ENCODE measurements at places on chromosomes 4 and X.

DNA sequence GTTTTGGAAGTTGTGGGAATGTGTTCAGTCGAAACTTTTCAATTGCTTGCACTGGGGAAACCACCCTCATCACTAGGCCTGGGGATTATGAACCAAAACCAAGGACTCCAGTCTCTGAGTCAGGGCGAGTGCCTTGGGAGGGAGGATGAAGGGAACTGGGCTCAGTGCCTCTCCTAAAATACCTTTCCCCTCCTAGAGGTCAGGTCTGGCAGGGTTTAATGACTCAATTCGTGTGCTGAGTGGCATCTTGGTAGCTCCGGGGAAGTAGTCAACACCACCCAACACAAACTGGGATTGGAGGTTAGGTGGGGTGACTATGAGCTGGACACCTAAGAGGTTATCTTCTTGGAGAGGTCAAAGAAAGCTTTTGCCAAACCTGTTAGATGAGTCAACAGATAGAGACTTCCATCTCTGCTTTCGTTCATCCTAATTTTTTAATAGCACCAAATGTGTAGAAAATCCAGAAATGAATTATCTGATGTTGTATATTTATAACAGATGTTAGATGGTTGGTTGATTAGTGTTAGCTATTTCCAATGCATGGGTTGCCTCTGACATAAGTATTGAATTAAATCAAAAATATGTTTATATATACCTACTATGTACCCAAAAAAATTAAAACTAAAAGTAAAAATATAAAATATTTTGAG, 202.8 kb downstream of the SHROOM3 start:
- no peak for DNase-seq

DNA sequence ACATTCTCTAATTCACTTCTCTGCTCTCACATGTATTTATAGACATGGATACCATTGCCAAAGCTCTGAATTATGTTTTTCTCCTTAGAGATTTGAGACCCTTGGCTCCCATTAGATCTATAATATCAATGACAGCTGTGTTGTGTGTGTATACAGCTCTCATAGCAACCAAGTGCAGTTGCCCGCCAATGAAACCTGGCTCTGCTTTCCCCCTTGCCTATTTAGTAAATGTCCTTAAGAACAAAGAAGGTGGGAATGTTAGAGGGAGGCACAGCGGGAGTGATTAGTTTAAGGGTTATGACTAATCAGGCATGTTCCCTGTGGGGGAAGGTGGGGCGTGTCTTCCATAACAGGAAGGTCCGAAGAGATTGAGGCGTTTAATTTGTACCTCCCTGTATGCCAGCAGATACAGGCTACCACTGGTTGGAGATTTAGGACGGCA, 100.5 kb upstream of the TBC1D9 start:
- DNase-seq = no peak

DNA sequence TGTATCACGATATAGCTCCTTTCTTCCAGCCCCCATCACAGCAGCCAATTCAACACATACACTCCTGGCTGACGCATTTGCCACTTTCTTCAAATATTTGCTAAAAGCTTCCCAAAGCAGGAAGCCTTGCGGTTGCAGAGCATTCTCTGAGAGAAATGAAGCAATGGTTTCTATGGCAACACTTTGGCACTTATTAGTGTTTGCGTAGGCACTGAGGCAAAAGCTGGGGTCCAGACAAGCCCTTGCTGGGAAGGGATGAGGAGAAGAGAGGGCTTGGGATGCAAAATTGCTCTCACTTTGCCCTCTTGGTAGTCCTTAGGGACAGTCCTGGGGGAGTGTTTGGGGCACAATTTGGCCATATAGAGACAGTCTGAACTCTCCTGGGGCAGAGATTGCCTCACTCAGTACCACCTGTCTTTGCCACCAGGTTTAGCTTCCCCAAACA, 55.0 kb upstream of the PAK3 start:
- no peak for DNase-seq

GRCh38 chr4:139878050-139878449, 212.4 kb downstream of the MGST2 start:
- no peak for DNase-seq

GRCh38 chrX:150291014-150291413, 72.1 kb upstream of the MAMLD1 start:
- no peak for DNase-seq

DNA sequence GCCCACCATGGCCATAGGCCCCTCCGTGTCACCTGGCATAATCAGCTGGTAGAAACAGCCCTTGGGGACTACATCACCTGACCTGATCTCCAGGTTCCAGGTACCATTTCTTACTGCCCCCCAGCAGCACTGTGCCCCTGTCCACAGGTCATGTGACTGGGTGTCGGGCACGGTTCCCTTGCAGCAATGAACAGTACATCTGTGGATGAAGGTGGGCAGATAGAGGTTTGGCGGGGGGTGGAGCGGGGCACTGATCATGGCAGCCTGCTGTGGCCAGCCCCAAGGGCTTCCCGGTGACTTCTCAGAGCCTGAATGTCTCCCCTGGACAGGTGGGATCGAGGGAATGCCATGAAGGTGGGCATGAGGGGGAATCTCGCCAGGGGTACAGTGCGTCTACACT, 37.8 kb downstream of the TRMT44 start:
- DNase-seq = no peak

DNA sequence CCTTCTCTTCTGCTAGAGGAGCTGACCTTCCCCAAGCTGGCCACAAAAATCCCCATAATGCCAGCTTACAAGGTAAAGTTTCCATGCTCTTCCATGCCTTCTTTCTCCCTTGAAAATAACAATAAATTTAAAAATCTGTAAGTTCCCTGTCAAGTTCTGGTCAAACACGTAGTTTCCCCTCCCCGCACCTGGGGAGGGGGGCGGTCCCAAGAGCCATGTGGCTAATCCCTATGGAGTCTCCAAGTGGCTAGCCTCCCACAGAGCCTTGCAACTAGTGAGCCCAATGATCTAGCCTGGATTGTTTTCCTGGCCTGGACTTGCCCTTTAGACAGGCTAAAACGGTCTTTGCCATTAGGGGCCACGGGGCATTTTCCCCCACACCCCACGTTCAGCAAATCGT, 2.1 kb upstream of the NRK start:
- DNase-seq = no peak

DNA sequence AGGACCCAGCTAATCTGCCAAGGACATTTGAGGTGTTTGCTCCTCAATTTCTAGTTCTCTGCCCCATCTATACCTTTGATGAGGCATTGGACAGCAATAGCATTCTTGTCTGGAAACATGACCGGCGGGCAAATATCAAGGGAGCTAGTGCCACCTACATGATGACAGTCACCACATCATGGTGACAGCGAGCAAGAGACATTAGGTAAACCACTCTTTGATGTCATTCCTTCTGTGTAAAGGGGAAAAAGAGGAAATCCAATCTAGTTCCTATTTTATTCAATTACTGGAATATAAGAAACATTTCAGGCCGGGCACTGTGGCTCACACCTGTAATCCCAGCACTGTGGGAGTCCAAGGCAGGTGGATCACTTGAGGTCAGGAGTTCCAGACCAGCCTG, 20.7 kb upstream of the IL13RA1 start:
- DNase-seq = no peak

- no peak for DNase-seq
Measured at GRCh38 chr4:24971192-24971591, 58.4 kb upstream of the CCDC149 start.

GRCh38 chr4:184655889-184656869, 6.6 kb downstream of the PRIMPOL start:
- no peak for DNase-seq

All from DND-41 (cell line).